ENCODE measurements at places on chromosomes 13 and 19.

DNA sequence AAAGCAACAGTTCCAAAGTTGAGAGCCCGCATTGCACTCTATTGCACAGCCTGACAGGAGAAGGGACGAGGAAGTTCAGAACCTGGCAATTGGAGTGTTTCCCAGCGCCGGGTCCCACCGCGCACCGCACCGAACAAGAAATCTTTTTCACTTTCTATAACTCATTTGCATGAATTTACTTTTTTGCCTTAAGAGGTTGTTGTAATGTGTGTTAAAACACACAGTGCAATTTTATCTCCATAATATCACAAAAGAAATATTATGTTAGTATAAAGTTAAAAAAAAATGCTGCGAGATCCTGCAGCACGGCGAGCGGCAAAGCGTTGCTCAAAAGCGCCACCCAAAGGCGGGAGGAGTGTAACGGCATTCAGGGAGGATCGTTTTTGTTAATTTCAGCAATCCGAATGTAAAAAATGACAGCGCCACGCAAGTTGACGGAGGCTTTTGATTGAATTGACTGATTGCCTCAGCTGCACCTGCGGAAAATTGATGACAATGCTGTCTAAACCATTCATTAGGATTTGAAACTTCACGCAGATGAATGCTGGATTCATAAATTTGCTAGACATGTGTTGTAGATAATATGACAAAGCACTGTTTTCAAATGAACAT is 303.6 kb upstream of the ZNF507 start:
- no peak for DNase-seq

GRCh38 chr13:110583178-110583865 is 21.8 kb upstream of the RAB20 start:
- no peak for DNase-seq

DNA sequence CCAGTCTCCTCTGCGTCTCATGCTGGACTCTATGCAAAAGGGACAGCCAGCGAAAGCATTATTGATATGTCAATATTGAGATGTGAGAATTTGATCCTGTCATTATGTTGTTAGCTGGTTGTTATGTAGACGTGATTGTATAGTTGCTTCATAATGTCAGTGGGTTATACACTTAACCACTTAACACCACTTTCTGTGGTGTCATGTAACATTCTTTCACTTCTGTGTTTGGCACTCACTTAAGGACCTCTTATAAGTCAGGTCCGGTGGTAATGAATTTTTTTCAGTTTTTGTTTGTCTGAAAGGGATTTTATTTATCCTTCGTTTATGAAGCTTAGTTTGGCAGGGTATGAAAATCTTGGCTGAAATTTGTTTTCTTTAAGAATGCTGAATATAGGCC is 7.1 kb upstream of the SIGLEC7 start:
- no peak for DNase-seq

DNA sequence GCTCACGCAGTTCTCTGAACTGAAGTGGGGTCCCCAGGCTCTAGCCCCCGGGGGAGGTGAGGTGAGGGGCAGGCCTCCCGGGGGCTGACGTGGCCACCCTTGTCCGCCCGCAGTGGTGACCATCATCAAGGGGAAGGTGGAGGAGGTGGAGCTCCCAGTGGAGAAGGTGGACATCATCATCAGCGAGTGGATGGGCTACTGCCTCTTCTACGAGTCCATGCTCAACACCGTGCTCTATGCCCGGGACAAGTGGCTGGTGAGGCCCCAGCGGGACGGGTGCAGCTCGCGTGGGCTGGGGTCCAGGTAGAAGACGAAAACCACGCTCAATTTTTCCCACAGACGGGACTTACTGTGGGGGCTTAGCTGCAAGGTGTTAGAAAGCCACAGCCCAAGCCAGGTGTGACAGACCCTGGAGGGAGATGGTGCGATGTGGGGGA is 5.6 kb upstream of the ADM5 start:
- DNase-seq: no peak

GRCh38 chr13:31639443-31640163 is 99.7 kb upstream of the RXFP2 start:
- DNase-seq: no peak

GRCh38 chr13:32314271-32315237 is 609 bp downstream of the ZAR1L start:
- no peak for DNase-seq

All from skeletal muscle cell (primary cell).